Progenitor cell of endocrine pancreas (in vitro differentiated cells): ENCODE measurements at places on chromosomes 12 and 14.

- no peak for DNase-seq
Measured at GRCh38 chr14:65190312-65190711, 88.0 kb upstream of the MAX start.

DNA sequence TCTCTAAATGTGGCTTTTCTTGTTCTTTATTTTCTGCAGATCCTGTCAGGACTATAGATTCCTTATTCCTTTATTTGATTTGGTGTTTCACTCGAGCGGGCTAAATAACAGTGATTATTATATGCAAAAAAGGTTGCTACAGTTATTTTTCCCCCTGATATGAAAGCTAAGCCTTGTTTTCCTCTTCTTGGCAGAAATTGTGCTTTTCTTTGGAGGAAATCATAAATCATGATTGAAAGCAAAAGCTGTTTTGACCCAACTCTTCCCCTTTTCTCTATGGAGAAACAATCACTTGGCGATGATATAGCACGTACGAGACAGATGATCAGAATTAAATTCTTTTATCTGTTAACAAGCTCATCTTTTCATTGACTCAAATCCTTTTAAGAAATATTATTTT is 31.4 kb downstream of the PPFIBP1 start:
- DNase-seq, result no peak

DNA sequence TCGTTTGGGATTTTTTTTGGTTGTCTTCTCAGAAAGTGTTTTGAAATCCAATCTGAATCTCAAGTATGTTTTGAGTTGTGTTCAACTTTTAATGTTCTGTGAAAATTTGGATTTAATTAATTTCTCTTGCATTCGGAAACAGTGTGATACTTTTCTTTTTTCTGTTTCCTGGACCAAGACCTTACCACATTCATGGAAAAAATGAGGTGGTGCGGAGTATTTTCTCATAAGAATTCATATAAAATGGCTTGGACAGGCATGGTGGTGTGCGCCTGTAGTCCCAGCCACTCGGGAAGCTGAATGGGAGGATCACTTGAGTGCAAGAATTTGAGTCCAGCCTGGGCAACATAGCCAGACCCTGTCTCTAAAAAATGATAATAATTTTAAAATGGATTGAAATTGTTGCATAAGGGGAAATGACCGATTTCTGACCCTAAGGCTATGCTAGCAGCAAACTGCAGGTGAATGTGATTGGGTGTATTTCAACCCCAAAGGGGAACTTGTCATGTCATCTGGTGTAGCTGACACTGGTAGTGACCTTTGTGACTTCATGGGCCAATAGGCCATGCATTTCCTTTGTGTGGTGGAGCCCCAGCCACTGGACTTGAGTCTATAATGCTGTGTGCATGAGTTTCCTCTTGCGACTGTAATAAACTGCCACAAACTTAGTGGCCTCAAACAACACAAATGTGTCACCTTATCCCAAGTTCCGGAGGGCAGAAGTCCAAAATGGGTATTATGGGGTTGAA is 123.5 kb upstream of the RFLNA start:
- no peak for DNase-seq

- DNase-seq, result no peak
Measured at GRCh38 chr14:22381766-22382165, 207.3 kb downstream of the DAD1 start.

- no peak for DNase-seq
Measured at GRCh38 chr14:36478782-36479181, 41.2 kb downstream of the NKX2-1 start.

DNA sequence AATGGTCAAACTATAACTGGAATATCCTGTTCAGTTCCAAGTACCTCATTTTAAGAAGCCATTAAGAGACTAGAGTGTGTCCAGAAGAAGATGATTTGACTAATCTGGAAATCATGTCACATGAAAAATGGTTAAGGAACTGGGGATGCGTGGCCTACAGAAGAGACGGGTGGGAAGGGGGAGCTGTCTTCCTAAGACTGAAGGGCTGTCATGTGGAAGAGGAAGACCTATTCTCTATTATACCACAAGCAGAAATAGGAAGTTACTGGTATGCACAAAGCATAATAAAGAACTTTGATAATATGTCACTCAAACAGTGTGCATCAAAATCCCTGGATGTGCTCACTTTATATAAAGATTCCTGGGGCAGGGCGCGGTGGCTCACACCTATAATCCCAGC is 50.3 kb downstream of the HECTD4 start:
- DNase-seq, result no peak

GRCh38 chr12:69684466-69684865 is 14.6 kb downstream of the BEST3 start:
- DNase-seq, result no peak

- DNase-seq, result no peak
Measured at GRCh38 chr12:5685935-5686334, 254.0 kb downstream of the NTF3 start.

DNA sequence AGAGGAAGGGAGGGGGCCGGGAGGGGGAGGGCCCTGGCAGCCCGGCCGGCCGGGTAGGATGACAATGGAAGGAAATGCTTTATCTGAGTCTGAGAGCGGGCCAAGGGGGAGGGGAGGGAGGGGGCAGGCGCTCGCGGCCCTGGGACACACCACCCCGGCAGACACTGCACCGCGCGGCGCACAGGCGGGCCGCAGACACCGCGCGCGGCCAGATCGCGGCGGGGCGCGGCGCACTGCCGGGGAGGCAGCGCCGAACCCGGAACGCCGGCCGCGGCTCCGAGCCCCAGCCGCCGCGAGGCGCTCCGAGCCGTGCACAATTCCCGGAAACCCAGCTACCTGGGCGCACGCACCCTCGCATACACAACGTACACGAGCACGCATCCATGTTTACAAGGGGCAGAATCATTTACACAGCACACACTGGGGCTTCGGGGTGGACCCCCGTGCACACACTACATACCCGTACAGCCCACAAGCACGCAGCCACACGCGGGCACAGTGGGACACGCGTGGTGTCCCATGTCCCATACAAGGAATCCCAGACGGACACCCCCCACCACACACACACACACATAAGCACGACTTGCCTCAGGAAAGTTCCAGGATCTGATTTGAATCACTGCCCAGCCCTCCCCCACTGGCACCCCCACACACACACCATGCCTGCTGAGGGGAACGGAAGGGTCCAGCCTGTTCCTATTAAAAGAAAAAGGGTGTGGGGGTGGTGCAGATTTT is at the start of gene HDAC7:
Gene HDAC7 (minus strand): TSS at position 8 of the 735 bp plus-strand sequence. CDS start 118 bp downstream, outside the sequence.
- DNase-seq, result peak; percentile 49

GRCh38 chr14:87264272-87264785 is 728.7 kb downstream of the GALC start:
- DNase-seq, result no peak

DNA sequence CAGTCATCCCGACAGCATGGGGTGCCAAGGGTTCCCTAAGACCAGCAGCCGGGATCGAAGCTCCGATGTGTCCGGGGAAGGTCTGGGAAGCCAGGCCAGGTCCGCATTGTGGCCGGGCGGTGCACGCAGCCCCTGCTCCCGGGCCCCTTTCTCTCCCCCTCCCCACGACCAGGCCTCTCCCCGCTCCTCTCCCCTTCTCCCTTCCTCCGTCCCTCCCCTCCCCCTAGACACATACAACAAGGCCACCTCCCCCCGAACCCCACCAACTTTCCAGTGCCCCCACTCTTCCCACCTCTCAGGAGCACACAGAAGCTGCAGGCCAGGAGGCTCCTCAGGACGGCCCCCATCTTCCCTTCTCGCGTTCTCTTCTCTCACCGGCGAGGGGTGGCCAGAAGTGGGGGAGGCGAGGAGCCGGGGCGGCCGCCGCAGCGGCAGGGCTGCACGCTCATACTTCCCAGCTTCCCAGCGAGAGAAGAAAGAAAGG is 413 bp downstream of the LRP6 start:
- DNase-seq, result no peak

DNA sequence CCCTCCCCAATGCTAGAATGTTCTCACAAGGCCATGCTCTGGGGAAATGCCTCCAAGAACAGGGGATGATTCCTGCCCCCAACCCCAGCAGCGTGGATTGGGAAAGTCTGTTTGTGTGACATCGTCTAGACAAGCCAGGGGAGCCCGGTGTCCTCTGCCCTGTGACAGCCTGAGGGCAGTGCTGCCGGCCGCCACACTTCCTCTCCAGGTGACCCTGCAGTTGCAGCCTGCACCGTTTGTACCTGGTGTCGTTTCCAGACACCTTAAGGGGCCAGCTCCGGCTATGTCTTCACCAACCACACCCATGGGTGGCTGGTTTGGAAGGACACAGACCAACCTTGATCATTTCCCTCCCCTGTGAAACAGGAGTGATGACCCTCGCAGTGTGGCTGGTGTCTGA is 372.6 kb downstream of the BCL11B start:
- no peak for DNase-seq

DNA sequence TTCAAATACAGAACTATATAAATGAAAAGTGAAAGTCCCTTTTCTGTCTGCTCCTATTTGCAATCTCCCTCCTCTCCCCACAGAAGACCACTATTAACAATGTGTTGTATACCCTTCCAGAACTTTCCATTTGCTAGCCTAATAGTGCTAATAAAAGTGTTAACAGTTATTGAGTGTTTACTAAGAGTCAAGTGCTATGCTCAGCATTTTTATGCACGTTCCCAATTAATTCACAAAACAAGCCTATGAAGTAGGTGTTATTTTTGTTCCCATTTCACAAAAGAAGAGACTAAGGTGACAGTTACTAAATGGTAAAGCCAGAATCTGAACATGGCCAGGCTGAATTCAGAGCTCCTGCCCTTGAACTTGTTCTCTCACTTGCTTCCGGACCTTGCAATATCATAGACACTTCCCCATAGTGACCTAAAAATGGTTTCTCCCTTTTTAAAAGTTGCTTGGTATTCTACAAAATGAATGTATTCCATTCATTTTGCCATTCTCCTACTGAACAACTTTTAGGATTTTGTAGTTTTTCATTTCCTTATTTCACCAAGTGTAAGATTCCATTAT is 1.6 kb upstream of the PRKAB1 start:
- DNase-seq, result no peak

- no peak for DNase-seq
Measured at GRCh38 chr12:57237932-57238853, 8.7 kb downstream of the SHMT2 start.

DNA sequence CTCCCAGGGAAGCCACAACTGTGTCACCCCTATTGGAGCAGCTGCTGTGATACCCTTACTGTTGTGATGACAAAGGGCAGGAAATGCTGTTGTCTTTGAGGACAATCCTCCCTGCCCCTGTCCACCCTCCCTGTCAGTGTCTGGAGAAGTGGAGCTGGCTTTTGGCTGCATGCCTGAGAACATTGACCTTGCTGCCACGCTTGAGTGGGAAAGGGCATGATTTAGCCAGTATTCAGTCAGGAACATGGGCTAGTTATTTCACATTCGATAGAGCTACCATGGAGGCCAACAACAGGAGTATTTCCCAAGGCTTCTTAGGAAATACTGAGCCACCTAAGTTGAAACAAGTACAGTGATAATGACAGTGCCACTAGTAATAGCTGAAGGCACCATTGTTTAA is 59.4 kb downstream of the MYRFL start:
- DNase-seq, result no peak

DNA sequence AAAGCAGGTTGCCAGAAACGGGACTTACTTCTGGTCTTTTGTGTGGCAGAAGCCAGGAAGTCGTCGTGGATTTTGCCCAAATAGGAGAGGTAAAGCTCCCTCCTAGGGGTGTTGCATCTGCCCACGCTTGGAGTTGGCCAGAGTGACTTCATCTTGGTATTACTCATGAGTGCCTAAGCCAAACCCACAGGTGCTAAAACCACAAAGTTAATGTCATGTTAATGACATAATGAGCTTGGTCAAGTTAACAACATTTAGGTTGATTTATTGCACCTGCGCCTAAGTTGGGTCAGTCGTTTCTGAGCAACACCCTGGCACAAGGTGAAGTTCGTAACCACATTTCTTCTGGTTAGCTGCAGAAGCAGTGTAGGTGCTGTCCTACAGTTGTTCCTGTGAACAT is 225.2 kb downstream of the FUT8 start:
- no peak for DNase-seq

GRCh38 chr12:107748472-107748871 is 12.5 kb downstream of the PRDM4 start:
- no peak for DNase-seq

GRCh38 chr12:49673446-49674317 is 33.5 kb downstream of the FMNL3 start:
- peak; percentile 59 for DNase-seq

DNA sequence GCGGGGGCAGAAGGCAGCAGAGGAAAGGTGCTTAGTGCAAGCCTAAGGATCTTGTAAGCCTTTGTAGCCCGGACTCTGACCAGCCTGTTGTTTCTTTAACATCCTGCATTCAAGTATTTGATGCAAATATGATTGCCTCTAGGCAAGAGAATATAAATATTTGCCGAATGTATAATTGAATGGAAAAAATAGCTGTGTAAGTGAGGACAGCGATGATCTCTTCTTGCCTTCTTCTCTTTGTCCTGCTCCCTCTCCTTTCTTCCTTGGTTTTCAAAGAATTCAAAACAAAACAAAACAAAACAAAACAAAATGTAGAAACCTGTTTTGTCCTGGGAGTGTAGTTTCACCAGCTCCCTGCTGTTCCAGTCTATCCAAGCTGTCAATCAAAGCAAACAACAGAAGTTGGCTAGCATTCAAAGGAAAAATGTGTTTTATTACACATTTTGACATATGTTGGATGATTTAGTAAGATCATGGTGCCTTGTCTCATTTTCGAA is 74.9 kb upstream of the CPM start:
- no peak for DNase-seq

- no peak for DNase-seq
Measured at GRCh38 chr12:13000616-13000924, 505 bp upstream of the HEBP1 start.

- DNase-seq, result no peak
Measured at GRCh38 chr14:99131632-99132271, 140.2 kb downstream of the BCL11B start.

GRCh38 chr14:91315844-91316267 is 71.4 kb upstream of the GPR68 start:
- no peak for DNase-seq

- peak; percentile 71 for DNase-seq
Measured at GRCh38 chr14:69259527-69260189, at the start of gene GALNT16. Gene GALNT16, plus strand, starts transcription at chr14:69260158. Its CDS starts 133 bp downstream, at chr14:69260291.

GRCh38 chr12:53299101-53299453 is 418 bp upstream of the MYG1 start:
- DNase-seq, result no peak

DNA sequence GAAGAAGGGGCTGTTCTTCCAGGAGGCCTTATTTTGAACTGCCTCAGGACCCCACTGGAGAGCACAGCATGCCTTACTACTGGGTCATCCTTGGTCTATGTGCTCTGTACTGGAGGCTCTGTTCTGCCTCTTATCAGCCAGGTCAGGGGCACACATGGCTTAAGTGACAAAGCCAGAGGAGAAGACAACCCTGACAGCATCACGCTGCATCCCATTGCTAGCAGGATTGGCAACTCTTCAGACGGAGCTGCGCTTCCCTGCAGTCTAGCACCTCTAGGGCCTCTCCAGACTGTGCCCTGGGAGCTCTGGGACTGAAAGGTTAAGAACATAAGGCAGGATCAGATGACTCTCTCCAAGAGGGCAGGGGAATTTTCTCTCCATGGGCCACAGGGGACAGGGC is 17.3 kb upstream of the TIGAR start:
- no peak for DNase-seq

DNA sequence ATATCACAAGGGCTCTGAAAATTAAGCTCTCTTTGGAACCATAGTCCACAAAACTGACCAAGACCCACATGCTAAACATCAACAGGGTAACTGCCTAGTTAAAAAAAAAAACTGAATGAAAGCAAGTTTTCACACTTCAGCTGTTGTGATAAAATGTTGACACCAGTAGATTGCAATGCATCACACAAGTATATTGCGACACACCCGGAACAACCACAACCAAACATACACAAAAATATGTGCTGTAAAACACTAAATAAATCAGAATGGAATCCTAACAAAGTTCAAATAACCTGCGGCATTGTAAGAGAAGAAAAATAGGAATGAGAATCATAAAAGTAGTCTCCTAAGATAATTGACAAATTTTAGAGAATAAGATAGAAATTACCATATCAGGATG is 710.3 kb downstream of the AACS start:
- DNase-seq, result no peak
